ENCODE measurements at places on chromosomes 12 and 14.

DNA sequence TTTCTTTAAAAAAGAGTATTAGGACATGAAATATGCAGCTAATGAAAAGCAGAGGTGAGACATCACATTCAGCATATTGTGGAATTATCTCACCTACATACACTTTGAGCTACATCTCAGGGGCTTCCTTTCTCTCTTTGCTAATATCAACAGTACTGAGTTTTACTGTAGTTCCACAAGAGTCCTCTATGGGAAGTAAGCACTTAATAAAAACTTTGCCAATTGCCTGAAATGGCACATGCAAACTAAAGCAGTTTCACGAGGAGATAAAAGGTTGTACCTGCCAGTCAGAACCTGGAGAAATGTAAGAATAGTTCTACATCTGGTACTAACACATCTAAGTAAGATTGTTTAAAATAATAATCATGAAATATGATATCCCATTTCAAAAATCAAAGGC, 73.5 kb upstream of the GPHB5 start:
- DNase-seq, result no peak

- DNase-seq, result no peak
Observed at GRCh38 chr14:81005540-81006228, 50.3 kb downstream of the TSHR start.

DNA sequence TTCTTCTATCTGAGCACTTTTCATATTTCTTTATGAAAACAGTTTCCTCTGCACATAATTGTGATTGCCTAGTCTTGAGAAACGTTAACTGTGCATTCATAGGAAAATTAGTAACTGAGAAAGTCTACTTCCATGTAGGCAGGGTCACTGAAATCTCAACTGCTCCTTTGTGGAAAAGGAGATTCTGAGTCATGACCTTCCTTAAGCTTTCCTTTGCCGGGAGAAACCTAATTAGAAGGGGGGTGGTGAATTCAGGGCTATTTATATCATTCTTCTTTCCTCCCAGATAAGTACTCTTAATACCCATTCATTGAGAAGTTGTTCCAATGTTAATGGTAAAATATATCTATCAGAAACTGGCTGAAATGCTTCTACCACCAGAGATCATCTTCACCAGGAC, 751.0 kb upstream of the TMEM132C start:
- DNase-seq, result no peak

GRCh38 chr12:108638141-108638827, 4.6 kb upstream of the SELPLG start:
- DNase-seq, result peak; percentile 77

GRCh38 chr14:92513966-92514843, 624 bp downstream of the RIN3 start:
- no peak for DNase-seq

GRCh38 chr14:83085725-83086124, 1552.1 kb upstream of the SEL1L start:
- DNase-seq, result no peak

DNA sequence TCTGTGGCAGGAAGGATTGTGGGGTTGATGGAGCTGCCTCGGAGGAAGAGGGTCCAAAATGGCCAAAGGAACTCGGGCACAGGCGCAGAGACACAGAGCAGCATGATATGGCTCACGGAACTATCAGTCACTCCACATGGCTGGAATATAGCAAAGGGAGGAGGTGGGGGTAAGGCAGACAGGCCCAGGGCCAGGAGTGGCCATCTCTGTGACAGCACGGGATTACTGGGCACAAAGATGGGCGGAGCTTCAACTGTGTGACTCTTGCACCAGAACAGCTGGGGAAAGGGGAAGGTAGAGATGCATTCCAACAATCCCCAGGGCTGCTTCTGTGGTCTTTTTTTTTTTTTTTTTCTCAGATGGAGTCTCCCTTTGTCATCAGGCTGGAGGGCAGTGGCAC, 24.8 kb upstream of the EML1 start:
- peak; percentile 43 for DNase-seq

GRCh38 chr12:20757-21156, 45.8 kb upstream of the IQSEC3 start:
- peak; percentile 21 for DNase-seq

- DNase-seq, result no peak
Observed at GRCh38 chr12:4610481-4610880, 38.4 kb downstream of the AKAP3 start.

- no peak for DNase-seq
Observed at GRCh38 chr12:72028966-72029365, 90.3 kb downstream of the TPH2 start.

- no peak for DNase-seq
Observed at GRCh38 chr12:2250797-2251196, 198.0 kb downstream of the CACNA1C start.

GRCh38 chr12:7832059-7832696, 40.5 kb downstream of the SLC2A14 start:
- DNase-seq, result no peak

GRCh38 chr12:2052826-2053678, at the start of gene CACNA1C:
Gene CACNA1C (plus strand): TSS chr12:2052987. CDS start chr12:2053563, 576 bp downstream.
- DNase-seq, result no peak

- DNase-seq, result no peak
Observed at GRCh38 chr14:74733221-74733620, 20.3 kb downstream of the FCF1 start.

GRCh38 chr14:75906680-75907280, 75.0 kb downstream of the TGFB3 start:
- no peak for DNase-seq

DNA sequence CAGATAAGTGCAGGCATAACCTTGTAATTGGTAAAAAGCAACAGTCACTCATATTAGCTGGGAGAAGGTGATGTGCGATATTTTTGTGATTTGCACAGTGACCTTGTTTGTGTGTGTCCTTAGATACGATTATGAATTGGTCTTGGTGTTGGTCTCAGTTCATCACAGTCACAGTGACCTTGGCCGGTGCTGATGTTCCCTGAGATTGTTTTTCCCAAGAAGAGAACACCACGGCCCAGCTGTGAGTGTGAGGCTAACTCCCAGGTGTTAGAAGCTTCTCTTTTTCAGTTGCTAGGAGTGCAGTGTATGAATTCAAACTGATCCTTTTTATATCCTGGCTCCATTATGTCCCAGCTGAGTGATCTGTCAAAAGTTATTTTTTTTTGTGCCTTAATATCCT, 46.2 kb downstream of the TRHDE start:
- no peak for DNase-seq

GRCh38 chr14:61575551-61576150, 119.7 kb upstream of the HIF1A start:
- DNase-seq, result no peak

- DNase-seq, result no peak
Observed at GRCh38 chr14:34722723-34723545, 8.5 kb upstream of the CFL2 start.

DNA sequence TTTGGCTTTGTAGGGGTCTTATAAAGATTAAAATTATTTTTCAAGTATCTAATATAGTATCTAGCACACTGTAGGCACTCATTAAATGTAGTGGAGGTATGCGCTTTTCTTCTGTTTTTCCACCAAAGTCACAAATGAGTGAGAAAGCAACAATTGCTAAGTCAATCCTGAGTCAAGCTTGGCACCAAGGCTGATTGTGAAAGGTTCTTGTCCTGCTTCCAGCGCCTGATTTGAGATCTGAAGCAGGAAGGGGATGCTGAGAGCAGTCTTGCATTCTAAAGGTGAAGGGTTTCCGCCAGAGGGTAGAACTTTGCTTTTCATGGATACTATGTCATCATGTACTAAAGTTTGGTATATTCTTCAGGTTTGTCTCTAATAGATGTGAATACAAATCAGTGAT, 64.9 kb upstream of the DAAM1 start:
- DNase-seq, result no peak

GRCh38 chr12:48795550-48796455, 6.9 kb upstream of the ADCY6 start:
- DNase-seq, result no peak

GRCh38 chr14:96581026-96581425, 78.8 kb downstream of the PAPOLA start:
- no peak for DNase-seq

GRCh38 chr14:55721353-55721752, 141.3 kb downstream of the KTN1 start:
- no peak for DNase-seq

GRCh38 chr12:127542391-127542790, 724.6 kb upstream of the TMEM132C start:
- DNase-seq, result no peak

DNA sequence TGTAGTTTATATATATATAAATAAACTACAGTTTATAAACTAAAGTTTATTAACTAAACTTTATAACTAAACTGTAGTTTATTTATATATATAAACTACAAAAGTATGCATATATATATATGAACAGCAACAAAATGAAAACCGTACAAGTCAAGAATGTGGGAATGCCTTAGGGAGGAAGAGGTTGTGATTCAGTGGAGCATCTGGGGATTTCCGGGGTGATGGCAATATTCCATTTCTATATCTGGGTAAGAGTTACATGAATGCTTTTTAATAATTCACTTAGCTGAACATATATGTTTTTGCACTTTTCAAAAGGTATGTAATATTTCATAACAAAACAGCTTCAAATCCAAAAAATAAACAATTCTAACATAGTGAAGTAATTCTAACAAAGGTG, 30.1 kb upstream of the CAND1 start:
- no peak for DNase-seq

DNA sequence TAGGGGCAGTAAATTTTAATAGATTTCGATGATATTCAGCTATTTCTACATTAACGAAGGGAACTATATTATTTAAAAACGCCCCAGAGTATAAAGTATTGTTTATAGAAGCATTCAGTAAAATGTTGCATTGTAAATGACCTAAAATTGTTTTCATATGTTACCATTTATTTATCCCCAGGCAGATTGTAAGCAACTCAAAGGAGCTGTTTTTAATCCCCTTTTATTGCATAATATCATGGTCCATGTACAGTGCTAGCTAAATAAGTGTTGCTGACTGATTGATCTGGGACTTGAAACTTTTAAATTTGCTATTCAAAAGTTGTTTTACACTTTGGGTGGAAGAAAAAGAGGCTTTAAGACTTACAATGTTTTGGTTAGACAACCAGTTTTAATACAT, 199.0 kb upstream of the SLC38A2 start:
- DNase-seq, result no peak

DNA sequence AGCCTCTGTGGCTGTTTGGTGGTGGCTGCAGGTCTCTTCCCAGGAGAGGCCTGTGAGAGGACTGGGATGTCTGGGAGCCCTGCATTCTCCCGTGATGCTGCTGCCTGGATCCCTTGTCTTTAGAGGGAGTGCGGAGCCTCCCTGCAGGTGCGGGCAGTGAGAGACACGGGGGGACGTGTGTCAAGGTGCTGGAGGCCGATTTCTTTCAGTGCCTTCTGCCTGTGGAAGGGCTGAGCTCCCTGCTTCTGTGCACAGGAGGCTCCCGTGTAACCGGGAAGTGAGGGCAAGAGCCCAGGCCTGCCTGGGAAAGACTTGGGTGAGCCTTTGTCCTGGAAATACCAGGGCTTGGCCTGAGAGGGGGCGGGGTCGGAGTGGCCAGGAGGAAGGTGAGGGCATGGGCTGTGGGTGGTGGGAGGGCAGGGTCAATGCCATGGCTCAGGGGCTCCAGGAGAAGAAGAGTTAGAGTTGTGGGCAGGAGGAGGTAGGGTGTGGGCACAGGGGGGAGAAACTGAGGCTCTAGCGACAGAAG, 372.2 kb downstream of the TMEM121 start:
- no peak for DNase-seq

DNA sequence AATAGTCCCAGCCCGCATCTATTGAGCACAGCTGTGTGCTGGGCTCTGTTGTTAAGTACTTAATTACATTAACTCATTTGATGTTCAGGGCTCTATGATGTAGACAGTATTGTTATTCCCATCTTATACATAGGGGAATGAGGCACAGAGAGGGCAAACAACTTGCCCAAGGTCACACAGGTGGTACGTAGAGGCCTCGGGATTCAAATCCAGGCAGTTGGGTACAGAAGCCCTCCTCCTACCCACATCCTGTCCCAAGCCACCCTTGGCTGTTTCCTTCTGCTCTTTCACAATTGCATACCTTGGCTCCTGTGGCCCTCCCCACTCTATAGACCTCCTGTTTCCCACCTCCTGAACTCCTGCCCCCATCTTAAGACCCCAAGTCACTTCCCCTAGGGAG, 10.0 kb upstream of the GPR68 start:
- DNase-seq, result no peak

GRCh38 chr12:67141296-67142018, 127.7 kb upstream of the CAND1 start:
- no peak for DNase-seq

DNA sequence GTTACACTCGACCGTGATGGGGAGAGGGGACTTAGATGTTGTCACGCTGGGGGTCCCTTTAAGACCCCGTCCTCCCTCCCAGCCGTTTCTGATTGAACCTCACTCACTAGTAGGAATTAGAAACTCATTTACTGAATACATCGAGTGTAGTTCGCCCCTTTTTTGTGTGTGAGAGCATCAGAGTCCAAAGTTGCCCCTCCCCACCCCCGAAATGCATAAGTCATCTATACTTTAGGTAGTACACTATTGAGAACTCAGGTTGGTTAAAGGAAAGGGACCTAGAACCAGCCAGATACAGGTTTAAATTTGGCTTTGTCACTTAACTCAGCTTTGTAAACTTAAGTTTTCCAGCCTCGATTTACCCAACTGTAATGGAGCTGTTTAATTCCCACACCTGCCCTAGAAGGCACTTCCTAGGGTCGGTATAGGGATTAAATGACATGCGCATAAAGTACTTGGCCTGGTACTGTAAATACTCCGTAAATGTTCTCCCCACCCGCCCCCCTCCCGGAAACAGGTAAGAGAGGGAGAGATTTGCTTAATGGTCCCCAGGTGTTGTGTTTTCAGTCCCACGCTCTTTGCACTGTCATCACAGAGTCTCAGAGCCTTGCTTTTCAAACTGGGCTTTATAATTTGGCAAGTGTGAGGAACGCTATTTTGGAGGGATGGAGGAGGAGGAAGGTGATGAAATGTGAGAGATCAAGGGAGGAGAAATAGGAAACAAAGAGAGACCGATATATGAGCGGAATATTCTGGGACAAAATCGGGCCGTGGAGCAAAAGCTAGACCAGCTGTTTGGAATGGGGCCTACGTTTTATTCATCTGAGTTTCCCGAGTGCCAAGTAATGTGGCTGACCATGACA, 897 bp downstream of the SUDS3 start:
- DNase-seq, result no peak

GRCh38 chr12:103801709-103802585, 39.1 kb downstream of the NT5DC3 start:
- DNase-seq, result no peak

GRCh38 chr14:92026548-92027190, 13.2 kb downstream of the TRIP11 start:
- no peak for DNase-seq

- DNase-seq, result no peak
Observed at GRCh38 chr12:108833355-108833733, 24.0 kb downstream of the SSH1 start.

DNA sequence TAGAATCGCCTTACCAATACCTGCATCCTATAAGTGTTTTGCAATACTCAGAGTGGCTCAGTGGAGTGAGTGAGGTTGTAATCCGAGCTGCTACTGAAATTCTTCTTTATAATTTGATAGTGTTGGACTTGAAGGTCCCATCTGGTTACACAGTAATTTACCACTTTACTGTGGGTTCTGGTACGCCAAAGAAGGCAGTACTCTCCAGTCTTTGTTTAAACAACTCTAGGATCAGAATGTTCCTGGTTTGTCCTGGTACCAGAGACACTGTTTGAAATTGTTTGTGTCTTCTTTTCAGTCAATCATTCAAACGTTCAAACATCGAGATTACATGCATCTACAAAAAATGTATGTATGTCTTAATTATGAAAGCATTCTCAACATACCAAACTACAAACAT, 51.3 kb upstream of the AMN1 start:
- no peak for DNase-seq

All from suprapubic skin (tissue), 4 donors.